HS-27A (cell line): ENCODE measurements at places on chromosomes 1 and 21.

DNA sequence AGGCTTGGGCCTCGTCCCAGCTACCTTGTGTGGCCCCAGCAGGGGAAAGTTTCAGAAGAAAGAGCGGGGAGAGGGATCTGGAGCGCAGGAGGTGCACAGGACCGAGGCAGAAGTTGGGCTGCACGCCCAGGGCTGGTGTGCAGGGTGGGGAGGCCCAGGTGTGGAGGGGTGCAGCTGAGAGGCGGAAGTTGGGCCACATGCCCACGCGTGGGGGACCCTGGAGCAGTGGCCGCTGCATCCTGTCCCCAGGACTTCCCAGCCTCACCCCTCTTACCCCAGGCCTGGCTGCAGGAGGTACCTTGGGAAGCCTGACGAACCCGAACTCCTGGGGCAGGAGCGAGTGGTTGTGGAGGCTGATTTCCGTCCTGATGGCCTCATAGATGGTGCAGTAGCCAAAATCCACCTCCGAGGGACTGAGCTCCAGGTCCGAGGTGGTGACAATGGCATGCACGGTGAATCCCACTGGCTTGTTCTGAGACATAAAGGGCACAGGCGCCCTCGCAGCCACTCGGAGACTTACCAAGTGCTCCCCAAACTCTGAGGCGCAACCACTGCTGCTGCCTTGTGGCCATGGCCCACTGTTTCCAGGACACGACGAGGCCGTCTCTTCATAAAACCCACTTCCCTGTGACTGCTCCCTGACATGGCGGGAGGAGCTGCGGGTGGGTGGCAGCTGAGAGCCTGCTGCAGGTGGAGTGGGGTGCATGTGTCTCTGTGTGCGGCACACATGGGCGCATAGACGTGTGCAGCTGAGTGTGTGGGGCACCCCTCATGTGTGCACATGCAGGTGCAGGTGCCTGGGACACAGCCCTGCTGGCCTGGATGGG lies 20.4 kb upstream of the TMEM52 start:
- no peak for DNase-seq

DNA sequence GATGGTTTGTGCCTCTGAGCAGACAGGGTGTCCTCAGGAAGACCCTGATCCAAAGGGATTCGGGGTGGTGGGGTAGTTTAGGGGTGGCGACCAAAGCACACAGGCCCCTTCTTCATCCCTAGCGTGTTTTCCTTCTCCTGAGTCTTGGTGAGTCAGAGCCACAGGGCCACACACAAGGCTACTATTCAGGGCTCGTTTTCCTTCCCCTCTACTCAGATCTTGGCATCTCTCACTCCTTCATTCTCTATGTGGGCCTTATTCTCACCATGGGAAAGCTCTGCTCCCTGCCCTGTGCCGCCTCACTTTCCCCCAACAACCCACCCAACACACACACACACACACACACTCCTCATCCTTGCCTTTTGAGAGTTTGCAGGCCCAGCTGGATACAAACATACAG lies 43.6 kb upstream of the WNT2B start:
- peak; percentile 31 for DNase-seq

GRCh38 chr1:7266561-7266960 lies 481.3 kb downstream of the CAMTA1 start:
- no peak for DNase-seq

DNA sequence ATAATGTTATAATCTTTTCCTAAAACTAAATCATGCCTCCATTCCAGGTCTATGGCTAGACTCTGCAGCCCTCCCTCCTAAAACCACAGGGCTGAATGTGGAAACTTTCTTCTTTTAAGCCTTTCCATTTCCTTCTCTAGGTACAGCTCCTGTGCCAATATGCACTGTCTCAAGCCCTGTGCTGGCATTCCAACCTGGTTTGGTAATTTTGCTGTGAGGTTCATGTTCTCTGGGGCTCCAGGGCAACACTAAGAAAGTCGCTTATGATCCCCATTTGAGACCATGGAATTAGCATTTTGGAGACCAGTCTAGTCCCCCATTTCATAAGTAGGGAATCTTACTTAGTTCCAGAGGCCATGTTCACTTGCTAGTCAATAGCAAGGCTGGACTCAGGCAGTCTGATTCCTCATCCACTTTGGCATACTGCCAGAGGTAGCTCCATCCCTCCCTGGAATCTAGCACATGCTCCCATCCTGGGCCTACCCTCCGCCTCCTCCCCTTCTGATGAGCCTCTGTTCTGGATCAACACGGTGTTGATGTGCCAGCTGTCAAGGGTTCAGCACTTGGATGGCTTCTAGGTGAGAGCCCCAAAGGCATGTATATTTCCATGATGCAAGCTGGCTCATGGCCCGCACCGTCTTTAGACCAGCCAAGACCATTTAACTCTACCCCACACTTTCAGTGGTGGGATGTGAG lies 36.5 kb downstream of the ZMYND12 start:
- no peak for DNase-seq

DNA sequence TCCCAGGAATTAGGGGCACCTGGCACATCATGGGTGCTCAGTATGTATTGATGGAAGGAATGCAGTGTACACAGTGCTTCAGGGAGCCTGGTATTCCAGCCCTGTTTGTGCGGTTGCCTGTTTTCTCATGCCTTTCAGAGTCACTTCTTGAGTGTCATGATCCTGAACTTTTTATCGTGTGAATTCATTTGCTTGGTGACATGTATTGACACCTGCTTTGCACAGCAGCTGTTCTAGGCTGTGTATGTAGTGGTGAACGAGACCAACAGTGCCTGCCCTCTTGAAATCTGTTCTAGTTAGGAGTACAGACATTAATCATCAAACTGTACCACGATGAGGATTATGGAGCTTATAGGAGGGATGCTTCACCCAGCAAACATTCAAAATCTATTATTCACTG lies 6.1 kb downstream of the HTR6 start:
- no peak for DNase-seq
